Hematopoietic multipotent progenitor cell treated with erythropoietin and hydrocortisone succinate and interleukin-3 and kit ligand, for 15 days (in vitro differentiated cells): ENCODE measurements at places on chromosomes 4 and X.

DNA sequence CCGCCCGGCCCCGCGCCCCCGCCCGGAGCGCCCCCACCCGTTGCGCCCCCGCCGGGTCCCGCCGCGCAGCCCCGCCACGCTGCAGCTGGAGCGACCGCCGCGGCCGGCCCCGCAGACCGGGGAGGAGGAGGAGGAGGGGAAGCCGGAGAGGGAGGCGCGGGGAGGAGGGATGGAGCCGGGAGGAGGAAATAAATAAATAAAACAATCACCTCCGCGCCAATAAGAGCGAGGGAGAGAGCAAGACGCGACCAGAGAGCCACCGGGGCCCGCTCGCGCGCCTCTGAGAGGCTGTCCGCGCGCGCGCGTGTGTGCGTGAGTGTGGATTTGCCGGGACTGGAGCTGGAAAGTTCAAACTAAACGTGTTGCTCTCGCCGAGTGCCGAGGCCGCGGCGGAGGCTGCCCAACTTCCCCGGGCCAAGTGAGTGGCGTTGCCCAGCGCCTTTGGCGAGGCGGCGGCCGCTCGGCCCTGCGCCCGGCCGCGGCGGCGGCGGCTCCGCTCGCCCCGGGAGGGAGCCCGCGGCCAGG, 2184.4 kb upstream of the TENM3 start:
- DNase-seq = no peak

DNA sequence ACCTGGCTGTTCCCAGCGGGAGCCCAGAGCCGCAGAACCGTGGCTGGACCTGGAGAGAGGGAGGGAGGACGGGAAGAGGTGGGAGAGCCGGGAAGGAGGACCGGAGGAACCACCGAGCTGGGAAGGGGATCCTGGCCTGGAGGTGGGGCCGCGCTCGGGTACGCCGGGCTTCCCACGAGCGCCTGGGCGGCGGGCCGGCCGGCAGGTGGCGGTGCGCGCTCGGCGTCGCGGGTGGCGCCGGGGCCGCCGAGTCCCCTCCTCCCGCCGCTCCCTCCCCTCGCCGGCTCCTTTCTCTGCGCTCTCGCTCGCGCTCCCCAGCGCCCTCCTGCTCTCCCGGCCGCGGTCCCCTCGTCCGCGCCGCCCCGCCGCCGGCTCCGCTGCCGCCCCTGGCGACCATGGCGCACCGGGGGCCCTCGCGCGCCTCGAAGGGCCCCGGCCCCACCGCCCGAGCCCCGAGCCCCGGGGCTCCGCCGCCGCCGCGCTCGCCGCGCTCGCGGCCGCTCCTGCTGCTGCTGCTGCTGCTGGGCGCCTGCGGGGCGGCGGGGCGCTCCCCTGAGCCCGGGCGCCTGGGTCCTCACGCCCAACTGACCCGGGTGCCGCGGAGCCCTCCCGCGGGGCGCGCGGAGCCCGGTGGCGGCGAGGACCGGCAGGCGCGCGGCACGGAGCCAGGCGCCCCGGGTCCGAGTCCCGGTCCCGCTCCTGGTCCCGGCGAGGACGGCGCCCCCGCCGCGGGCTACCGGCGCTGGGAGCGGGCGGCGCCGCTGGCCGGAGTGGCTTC, at the start of gene SORCS2:
Gene SORCS2, plus strand, starts transcription at position 287 of the 778 bp plus-strand sequence.
- no peak for DNase-seq

DNA sequence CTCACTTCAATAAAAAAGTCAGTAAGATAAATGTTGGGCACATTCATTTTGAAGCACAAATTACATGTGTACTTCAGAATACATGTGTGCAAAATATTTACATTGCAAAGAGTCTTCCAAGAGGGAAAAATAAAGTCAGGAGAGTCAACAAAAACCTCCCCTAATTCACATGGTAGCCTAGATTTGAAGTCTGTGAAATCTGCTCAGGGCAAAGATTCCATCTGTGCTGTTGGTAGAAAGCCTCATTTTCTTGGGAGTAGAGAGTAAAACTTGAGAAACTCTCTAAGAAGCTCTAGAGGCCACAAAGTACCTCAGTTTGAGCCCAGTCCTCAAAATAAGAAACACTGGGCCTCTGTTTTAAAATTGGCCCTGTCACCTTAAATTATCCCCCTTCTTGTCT, 303.4 kb downstream of the RAB28 start:
- DNase-seq = no peak

DNA sequence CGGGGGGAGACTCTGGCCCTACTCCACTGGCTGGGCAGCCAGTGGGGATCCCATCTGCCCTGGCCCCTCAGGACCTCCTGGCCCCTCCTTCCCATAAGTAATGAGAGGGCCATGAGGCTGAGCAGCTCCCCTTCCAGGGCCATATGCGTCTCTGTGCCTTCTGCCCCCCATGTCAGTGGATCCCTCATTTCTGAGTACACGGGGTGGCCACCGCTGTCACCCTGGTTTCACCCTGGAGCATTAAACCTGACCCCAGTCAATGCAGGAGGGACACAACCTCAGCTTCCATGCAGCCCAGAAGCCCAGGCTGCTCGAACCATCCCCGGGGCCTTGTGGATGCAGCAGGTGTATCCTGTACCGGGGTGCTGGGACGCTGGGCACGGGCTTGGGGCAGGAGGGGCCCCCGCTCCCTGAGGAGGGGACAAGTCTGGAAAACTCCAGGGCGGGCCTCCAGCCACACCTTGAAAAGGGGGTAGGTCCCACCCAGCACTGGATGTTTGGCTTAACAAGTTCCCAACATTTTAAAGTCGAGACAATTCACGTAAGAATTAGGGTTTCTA, 24.2 kb downstream of the ATP5ME start:
- DNase-seq = no peak

DNA sequence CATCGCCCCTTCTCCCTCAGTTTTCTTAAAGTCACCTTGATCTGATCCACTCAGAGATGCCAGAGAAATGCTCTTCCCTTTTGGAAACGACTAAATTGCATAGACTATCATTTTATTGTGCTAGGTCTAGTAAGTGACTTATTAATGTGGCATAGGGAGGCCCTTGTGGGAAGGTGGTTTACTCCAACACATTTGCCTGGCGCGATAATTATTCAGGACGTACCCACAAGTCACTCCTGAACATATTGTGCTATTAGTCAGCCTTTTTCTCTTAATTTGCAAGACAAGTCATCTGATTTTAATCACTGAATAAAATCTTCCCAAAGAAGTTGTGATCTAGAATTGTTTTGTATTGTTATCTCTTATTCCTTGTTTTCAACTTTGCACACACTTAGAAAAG, 7.6 kb downstream of the ENPEP start:
- DNase-seq = no peak

GRCh38 chrX:68232206-68232605, 201.1 kb downstream of the OPHN1 start:
- no peak for DNase-seq
